CD4-positive, alpha-beta T cell treated with Interleukin-15 for 1 hour (primary cell): ENCODE measurements at places on chromosomes 5 and 9.

DNA sequence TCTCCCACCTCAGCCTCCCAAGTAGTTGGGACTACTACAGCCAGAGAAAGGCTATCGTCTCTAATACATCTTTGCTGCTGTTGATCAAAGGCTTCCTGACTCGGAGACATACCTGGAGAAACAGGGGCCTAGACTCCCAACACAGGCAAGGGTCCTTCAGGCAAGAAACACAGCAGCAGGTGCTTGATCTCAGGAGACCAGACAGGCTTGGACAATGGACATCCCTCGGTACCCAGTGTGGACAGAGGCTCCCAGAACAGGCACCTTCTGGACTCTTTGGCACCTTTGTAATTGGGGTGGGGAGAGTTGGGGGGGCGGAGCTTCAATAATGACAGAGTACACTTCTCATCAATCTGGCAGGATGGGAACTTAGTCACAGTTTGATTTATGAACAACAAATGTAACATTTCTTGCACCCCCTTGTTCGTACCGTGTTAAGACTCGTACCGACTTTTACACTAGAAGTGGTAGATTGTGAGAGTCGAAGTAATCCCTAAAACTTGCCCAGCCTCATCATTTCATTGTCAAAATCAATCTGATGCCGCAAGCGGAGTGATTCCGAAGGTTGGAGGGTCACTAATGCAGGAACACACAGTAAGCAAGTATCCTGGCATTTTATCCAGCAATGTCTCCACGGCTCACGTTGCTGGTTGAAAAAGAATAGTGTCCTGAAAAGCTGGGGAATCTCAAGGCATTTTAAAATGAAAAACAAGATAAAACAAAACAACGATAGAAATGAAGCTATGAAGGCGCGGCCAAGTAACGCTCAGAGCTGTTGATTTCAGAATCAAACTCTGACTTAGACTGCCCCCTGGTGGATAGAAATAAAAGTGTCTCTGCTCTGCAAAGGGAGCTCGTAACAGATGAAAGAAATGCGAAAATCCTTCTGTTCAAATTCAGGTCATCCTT, 46.4 kb upstream of the STK32A start:
- peak; percentile 17 for DNase-seq

GRCh38 chr5:448766-449090, 5.8 kb downstream of the EXOC3 start:
- no peak for DNase-seq

DNA sequence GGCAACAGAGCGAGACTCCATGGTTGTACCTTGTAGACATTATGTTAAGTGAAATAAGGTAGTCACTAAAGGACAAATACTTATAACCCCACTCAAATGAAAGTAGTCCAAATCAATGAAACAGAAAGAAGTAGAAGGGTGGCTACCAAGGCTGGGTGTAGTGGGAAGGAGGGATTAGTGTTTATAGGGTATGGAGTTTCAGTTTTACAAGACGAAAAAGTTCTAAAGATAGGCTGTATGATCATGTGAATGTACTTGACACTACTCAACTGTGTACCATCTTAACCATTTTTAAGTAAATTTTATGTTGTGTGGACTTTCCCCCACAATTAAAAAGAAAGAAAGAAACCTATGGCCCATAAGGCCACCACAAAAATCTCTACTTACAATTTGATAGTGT, 32.2 kb downstream of the ALDH7A1 start:
- no peak for DNase-seq

DNA sequence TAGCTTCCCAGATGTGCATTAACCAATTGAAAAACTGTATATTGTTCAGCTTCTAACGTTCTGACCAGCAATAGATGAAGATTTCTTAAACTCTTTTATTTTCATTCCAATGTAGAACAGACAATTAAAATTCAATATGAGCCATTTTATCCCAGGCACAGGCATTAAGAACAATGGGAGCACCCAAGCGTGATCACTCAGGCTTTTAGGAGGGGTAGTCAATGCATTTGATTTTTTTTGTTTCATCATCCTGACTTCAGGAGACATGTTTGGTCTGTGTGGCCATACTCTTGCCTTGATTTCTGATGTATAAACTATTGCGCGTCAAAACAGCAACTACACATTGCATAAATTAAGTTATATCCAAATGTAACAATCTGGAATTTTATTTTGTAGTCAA, 653.0 kb upstream of the RORB start:
- no peak for DNase-seq

DNA sequence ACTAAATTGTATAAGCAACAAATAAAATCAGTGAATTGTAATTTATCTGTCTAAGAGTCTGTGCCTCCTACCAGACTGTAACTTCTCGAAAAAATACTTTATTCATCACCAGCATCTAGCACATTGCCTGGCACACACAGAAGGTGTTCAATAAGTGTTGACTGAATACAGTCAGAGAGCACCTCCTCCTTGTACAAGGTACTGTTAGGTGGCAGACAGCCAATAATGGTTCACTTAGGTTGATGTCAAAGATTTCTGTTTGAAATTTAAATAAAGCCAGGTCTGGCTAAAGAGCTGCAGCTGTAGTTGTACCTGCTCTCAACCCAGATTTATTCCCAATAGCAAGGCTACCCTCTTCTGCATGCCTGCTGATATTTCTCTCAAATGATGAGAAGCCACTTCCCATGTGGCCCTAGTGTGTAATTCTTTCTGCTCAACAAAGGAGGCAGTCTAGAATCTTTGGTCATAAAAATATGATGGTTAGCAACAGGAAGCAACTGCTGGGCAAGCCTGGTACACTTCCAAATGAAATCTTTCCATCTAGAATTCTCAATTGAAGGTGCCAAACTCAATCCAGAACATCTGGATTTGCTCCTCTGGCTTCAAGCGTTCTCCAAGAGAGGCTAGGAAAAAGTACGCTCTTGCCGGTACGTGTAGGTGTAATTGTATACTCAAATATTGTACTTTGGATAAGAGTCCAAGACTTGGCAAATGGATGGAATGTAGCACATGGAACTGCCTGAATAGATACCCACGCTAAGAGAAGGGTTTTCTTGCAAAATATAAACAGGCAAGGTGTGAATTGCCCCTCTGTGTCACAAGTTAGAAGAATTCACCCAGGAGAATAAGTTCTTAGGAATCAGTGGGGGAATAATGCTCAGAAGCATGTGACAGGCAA, 95.6 kb downstream of the NR6A1 start:
- no peak for DNase-seq

DNA sequence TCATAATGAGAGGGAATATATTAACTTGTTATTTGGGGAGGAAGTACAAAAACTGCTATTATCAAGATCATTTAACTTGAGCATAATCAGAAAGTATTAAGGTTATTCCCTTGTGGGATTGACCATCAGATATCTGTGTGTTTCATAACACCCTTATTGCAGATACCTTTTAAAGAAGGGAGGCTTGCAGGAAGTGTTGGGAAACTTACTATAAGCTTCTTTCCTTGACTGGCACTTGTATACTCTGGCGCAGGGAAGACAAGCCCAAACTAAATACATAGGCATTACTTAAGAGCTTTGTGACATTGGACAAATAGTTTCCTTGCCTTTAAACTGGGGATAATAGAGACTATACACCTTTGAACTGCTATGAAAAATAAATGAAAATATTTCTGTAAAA, 50.9 kb downstream of the PIK3R1 start:
- no peak for DNase-seq

DNA sequence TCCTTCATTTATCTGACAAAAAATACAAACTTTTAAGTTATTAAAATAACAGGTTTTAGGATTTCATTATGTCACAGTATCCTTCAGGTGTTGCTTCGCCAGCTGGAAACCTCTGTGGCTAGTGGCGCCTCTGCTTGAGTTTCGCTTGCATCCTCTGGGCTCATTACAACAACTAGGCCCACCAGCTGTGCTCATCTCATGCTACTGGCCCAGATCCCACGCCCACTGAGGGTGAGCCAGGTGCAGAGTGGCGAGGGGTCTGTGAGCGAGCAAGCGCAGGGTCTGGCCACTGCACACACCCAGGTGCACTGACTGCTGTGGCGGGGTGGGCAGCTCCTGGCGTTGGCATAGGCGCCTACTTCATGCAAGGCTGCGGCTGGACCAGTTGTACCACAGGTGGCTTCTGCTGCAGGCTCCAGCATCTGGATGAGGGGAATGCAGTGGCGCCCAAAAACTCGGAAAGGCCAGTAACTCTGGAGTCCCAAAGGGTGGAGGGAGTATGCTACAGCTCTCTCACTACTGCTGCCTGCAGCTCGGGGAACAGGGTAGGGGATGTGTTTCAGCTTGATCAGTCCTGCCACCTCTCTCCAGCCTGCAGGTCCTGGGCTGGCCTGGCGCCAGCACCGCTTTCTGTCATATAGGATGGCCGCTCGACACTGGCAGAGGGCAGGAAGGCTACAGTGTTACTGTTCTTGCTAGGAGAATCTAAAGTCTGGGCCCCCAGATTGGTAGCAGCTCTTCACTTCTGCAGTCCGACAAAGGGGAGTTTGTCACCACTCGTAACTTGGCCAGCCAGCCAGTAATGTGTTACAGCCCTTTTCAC, 452.1 kb downstream of the TUSC1 start:
- no peak for DNase-seq

GRCh38 chr9:131330814-131331600, 41.5 kb downstream of the PLPP7 start:
- no peak for DNase-seq

DNA sequence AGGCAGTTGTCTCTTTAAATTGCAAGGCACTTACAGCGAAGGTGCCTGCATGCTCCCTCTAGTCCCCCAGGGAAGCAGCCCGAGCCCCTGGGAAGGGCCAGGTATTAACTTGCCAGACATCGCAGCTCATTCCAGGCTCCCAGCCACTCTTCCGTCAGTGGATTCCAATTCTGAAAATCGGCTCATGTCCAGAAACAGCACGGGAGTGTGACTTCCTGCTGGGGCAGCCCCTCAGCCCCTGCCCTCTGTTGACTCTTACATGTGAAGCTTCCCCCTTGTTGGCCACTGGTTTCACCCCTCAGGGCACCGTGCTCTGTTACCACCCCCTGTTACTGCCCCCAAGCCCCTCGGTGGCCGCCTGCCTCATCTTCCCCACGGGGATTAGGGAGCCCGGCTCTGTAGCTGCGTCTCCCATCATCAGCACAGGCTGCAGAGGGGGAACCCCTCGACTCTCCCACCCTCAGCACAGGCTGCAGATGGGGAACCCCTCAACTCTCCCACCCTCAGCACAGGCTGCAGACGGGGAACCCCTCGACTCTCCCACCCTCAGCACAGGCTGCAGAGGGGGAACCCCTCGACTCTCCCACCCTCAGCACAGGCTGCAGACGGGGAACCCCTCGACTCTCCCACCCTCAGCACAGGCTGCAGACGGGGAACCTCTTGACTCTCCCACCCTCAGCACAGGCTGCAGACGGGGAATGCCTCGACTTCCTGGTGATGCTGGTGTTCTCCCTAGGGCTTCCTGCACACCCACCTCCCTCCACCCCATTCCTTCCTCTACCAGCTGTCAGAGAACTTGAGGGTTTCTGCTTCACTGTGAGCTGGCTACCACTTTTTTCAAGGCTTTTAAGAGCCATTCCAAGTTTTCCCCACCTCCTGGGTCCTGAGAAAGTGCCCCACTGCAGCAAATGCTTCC, 11.1 kb upstream of the CACNA1B start:
- DNase-seq = no peak

DNA sequence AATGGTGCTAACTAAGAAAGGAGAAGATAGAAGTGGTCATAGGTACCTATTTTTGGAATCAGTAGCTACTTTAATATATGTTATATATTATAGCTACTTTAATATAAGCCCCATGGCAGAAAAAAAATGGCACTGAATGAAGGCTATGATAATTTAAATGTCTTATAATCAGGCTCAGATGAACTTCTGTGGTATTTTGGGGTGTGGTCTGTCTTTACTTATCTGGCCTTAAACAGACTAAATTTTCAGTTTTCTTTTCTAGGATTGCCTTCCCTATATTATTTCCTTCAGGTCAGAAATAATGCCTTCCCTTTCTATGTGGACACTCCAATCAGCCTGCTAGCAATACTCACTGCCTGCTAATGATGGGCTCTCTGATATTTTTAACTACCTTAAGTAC, 292.3 kb downstream of the SLF1 start:
- no peak for DNase-seq

DNA sequence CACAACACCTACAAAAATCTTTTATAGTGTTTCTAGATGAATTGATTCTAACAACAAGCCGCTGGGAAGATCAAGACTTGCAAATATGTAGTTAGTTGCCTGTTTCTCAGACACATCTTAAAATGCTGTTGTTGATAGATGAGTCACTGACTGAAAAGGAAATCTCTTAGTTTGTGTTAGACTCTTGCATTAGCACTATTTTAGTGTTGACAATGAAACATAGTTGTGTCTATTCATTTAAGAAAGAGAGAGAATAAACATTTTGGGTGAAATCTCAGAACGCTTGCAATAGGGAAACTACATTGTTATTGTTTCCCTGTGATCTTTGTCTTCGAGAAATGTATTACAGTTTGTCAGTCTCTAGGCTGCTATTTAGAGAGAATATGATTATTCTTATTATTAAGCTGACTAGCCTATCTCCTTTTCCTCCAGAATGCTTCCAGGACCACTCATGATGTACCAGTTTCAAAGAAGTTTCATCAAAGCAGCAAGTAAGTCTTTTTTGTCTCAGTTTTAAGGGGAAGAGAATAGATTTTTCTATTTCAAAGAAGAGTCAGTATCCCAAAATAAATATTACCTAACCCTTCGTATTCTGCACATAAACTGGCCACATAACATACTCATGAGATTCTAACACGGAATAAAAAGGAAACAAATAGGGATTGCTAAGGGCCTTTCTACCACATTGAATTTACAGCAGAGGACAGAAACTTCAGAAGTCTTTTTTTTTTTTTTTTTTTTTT, 285.6 kb downstream of the ARHGAP26 start:
- no peak for DNase-seq

- no peak for DNase-seq
Measured at GRCh38 chr9:4475301-4475700, 15.0 kb upstream of the SLC1A1 start.

GRCh38 chr5:1502046-1502736, 21.6 kb downstream of the LPCAT1 start:
- DNase-seq = peak; percentile 82

GRCh38 chr5:26807231-26808199, 230.9 kb downstream of the CDH9 start:
- DNase-seq = no peak

DNA sequence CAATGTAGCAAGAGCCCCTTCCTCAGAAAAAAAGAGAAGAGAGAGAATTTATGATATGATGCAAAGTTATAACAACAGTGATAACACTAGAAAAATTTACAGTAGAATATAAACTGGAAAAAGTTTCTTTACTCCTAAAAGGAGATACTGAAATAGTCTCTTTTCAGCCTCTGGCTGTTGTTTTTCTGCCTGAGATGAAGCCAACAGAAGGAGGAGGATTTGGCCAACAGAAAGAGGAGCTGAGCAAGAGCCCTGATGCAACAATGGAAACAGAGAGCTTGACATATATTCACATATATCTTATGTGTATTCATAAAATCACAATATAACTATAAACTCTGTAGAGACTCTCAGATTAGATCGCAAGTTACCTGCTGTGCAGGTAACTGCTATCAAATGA, 109.1 kb downstream of the INIP start:
- no peak for DNase-seq

- no peak for DNase-seq
Measured at GRCh38 chr5:1919209-1919566, 36.5 kb upstream of the IRX4 start.

- DNase-seq = peak; percentile 12
Measured at GRCh38 chr5:179268966-179269693, 76.1 kb downstream of the ADAMTS2 start.

- DNase-seq = no peak
Measured at GRCh38 chr5:106906199-106906598, 764.5 kb downstream of the EFNA5 start.

- no peak for DNase-seq
Measured at GRCh38 chr5:131462454-131462853, 172.6 kb downstream of the RAPGEF6 start.

GRCh38 chr5:29889051-29889450, 1304.4 kb upstream of the CDH6 start:
- no peak for DNase-seq
